ENCODE measurements at places on chromosomes 13 and 19.

- no peak for DNase-seq
These were observed 53.5 kb upstream of the WASF3 start for GRCh38 chr13:26503826-26504594.

- DNase-seq: no peak
These were observed 27.0 kb downstream of the TEX29 start for GRCh38 chr13:111347438-111347837.

- no peak for DNase-seq
These were observed 1680.9 kb downstream of the OLFM4 start for GRCh38 chr13:54709546-54709945.

DNA sequence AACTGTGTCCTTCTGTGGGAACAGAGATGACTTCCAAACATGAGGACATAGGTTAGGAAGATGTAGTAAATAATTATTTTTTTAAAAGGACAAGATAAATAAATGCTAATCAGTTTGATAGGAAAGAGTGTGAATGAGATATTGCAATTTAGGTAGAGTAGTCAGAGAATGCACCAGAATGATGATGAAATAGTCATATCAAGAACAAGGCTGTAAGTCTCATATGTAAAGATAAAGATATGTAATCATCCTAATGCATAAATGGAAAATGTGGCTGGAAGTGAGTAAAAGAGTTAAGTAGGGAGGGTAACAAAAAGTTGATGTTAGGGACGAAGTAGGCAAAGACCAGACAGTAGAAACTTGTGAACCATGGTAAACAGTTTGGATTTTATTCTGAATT, 1041.7 kb upstream of the MIR17HG start:
- no peak for DNase-seq

DNA sequence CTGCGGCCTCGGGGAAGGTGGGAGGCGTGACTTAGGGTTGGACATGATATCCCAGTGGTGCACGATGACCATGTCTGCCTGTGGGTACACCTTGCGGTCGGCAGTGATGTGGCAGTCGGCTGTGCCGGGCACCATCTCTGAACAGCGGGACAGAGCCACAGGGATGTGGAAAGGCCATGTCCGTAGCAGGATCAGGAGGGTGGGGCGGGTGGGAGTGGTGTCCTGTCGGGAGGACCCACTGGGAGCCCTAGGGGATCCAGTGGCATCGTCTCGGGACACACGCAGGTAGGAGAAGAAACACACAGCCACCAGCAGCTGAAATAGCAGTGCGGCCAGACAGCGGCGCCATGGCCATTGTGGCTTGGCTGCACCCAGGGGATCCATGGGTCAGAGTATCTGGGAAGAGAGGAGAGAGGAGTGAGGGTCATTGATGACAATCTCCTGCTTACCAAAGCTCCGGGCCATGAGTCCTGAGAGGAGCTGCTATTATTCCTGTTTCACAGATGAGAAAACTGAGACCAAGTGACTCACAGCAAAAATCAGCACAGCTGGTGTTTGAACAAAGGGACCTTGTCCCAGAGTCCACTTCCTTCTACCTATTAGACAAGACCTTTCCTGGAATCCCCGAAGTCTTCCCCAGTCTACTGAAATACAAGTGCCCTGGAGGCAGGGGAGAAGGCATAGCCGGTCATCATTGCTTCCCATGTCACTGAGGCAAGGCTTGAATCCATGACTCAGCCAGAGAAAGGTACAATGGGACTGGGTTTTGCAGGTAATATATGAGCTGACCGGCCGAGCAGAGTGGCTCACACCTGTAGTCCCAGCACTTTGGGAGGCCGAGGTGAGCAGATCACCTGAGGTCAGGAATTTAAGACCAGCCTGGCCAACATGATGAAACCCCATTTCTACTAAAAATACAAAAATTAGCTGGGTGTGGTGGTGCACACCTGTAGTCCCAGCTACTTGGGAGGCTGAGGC, 5.2 kb upstream of the FUT6 start:
- DNase-seq: no peak

DNA sequence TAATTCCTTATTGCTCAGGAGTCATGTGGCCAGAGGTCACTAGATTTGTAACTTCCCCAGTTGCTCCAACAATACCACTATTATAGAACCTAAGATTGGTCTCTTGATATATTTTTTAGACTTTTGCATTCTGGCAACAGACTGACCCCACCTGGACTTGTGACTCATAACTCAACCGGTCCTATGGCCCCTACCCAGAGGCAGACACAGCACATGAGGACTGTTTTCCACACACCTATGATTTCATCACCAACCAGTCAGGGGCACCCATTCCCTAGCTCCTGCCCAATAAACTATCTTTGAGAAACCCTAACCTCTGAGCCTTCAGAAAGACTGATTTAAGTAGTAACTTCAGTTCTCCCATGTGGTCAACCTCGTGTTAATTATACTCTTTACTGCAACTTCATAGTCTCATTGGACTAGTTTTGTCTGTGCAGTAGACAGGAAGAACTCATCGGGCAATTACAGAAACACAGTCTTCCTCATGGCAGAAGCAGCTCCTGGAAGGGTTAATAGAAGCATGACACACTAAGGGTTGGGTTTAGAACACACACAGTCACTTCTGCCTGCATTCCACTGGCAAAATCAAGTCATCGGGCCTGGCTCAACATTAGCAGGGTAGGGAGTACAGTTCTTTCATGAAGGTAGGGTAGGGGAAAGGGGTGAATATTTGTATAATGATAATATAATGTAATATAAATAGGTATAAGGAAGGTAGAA, 251.8 kb downstream of the UQCRFS1 start:
- DNase-seq: no peak

GRCh38 chr13:62246581-62246980, 830.9 kb upstream of the PCDH20 start:
- no peak for DNase-seq

GRCh38 chr13:21020176-21020575, 41.2 kb downstream of the LATS2 start:
- no peak for DNase-seq

GRCh38 chr19:17841810-17842662, 5.7 kb downstream of the JAK3 start:
- DNase-seq: peak; percentile 77

GRCh38 chr13:76414320-76414719, 471.9 kb downstream of the KCTD12 start:
- no peak for DNase-seq

- DNase-seq: no peak
These were observed 21.0 kb downstream of the SMIM24 start for GRCh38 chr19:3459089-3459881.

DNA sequence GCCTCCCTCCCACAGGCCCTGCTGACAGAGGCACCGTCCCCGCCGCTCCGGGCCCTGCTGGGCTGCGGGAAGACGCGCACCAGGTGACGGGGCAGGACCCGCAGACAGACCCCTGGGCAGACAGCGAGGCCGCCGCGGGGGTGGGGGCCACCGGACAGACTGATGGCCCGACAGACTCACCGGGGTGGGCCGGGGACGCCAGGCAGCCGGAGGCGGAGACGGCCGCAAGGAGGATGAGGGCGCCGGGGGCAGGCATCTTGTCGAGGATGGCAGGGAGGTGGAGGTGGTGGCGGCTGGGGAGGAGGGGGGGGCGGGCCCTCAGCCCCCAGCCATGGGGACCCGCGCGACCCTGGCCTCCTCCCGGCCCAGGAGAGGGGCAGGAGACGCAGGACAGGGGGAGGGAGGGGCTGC, 309 bp downstream of the LMTK3 start:
- no peak for DNase-seq

DNA sequence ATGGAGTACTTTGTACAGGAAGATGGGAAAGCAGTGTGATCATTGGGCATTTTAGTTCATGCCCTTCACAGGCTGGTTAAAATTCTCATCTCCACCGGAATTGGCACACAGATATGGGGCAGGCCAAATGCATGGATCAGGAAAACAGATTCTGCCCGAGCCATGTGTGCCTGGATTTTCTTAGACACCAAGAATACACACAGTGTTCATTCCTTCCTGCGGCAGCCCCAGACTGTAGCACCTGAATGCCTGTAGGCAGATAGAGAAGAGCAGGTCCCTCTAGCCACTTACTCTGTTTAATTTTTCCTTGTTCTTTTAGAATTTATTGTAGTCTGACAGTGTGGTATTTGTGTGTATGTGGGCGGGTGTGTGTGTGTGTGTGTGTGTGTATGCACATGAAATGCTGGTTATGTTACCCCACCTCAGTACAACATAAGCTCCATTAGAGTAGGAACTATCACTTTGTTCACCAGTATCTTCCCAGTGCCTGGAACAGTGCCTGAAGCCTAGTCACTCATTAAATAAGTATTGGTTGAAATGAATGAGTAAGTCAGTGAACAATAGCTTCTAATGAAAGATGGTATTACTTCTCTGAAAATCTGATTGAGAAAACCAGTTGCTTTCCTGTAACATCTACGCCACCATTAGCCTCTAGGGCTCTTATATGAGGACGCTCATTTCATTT, 41.7 kb downstream of the FRY start:
- no peak for DNase-seq
